ENCODE measurements at places on chromosomes 16 and 17.

- DNase-seq, result no peak
Observed at GRCh38 chr16:58346831-58347371, 45.4 kb upstream of the GINS3 start.

- no peak for DNase-seq
Observed at GRCh38 chr17:58204796-58205195, 12.3 kb downstream of the EPX start.

GRCh38 chr17:43655693-43656255 is 5.9 kb downstream of the MEOX1 start:
- DNase-seq, result peak; percentile 52

GRCh38 chr17:47914306-47914948 is 18.4 kb downstream of the SP2 start:
- DNase-seq, result no peak

- DNase-seq, result peak; percentile 61
Observed at GRCh38 chr16:70395345-70395901, 43.5 kb downstream of the ST3GAL2 start.

- no peak for DNase-seq
Observed at GRCh38 chr17:78999056-78999768, 10.4 kb downstream of the CANT1 start.

DNA sequence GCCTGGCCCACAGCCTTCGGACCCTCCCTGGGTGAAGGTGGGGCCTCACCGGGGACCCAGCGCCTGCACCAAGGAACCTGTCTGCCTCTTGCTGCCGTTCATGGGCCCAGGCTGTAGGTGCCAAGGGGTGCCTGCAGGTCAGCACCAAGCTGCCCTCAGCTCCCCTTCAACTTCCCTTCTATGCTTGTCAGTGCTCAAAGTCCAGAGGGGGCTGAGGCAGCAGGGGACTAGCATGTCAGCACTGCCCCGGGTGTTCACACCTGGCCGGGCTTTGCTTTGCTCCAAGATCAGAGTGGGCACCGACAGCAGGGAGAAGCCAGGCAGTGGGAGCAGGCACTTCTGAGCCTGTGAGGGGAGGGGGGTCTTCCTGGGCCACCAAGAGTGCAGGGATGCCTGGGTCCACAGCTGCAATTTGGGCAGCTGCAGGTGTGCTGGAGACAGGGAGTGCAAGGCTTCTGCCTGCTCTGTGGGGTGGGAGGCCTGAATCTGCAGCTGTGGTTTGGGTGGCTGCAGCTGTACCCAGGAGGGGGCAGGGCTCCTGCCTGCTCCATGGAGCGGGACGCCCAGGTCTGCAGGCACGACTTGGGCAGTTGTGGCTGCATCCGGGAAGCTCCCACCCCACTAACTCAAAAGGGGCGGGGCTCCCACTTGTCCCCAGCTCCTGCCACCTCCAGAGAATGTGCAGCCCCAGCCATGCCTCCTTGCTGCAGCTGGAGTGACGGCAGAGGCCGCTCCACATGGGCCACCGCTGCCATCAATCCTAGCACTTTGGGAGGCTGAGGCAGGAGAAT is 27.6 kb upstream of the PRM1 start:
- DNase-seq, result no peak

DNA sequence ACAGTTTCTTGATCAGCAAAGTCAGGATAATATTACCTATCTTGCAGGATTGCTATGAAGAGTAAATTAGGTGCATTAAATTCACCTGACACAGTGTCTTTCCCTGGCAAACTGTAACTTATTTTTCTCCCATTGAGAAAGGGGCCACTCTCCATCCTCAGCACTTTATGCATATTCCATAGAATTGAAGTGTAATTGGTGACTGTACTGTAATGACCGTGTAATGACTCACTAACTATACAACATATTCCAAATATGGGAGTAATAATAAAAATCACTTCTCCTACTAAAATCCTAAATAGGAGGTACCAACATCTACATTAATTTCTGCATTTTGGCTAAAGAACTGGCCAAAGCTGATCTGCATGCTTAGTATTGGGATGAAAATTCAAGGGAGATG is 141.9 kb upstream of the NOG start:
- DNase-seq, result no peak

- no peak for DNase-seq
Observed at GRCh38 chr16:11162586-11163268, 93.3 kb downstream of the SOCS1 start.

DNA sequence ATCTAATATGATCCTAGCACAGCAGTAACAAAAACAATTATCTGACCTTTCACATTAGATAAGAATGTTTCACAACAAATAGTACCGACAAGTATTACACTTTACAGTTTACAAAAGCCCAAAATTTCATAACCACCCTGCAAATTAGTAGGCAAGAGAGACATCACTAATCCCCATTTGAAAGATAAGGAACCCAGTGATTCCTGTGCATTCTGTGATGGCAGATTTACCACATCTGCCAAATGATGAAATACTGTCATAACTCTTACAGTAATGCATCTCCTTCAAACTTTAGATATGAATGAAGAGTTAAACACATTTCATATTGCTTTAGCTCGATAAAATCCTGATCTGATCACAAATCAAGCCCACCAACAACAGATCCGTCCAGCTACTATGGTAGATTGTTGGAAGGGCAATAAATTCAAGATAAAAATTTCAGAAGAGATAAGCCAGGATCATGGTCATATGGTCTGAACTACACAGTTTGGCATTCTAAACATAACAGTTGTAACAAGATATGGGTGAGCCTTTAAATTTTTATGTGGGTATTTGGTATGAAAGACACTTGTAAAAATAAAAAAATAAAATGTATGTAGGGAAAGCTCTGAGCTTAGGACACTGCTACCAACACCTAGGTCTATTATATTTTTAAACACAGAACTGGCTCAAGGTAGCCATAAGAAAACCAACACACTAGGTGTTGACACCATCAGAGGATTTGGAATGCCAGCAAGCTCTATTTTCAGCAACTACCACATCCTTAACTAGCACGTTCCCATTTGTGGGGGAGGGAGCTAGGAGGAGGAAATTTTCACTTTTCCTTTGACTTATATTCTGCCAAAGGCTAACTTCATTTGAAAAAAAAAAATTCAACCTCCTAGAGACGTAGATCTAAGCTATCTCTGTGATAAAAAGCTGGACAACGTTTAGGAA is 9.3 kb downstream of the YWHAE start:
- DNase-seq, result peak; percentile 10
